ENCODE measurements at places on chromosomes 3 and 15.

DNA sequence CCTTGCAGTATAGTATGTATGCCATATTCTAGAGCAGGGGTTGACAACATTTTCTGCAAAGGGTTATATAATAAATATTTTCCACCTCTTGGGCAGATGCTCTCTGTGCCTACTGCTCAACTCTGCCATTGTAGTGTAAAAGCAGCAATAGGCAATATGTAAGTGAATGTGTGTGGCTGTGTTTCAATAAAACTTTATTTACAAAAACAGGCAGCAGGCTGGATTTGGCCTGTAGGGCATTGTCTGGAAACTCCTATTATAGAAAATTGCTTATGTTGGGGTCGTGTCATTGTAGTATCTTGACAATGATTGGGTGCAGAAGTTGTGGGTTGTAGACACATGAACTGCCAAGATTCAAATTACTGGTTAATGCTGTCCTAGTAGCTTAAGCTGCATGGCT, 153.6 kb upstream of the CNTN3 start:
- DNase-seq = no peak

DNA sequence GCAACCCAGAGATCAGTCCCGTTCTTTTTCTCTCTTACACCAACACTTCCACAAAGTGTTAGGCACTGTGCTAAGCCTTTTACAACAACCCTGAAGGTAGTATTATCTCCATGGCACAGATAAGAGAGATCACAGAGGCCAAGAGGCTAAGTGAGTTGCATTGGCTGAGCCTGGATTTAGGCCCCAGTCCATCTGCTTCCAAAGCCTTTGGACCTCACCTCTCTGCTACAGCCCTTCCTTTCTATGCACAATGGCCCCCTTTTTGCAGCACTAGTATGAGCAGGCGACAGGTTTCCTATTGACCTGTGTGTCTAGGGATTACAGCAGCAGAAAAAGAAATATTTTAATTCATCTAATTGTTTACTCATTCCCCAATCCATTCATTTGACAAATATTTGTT, 76.2 kb downstream of the CRYGS start:
- DNase-seq = no peak

- no peak for DNase-seq
Observed at GRCh38 chr15:41849861-41850260, 11.2 kb downstream of the PLA2G4B start.

- no peak for DNase-seq
Observed at GRCh38 chr3:43762451-43762850, 71.7 kb downstream of the ABHD5 start.

DNA sequence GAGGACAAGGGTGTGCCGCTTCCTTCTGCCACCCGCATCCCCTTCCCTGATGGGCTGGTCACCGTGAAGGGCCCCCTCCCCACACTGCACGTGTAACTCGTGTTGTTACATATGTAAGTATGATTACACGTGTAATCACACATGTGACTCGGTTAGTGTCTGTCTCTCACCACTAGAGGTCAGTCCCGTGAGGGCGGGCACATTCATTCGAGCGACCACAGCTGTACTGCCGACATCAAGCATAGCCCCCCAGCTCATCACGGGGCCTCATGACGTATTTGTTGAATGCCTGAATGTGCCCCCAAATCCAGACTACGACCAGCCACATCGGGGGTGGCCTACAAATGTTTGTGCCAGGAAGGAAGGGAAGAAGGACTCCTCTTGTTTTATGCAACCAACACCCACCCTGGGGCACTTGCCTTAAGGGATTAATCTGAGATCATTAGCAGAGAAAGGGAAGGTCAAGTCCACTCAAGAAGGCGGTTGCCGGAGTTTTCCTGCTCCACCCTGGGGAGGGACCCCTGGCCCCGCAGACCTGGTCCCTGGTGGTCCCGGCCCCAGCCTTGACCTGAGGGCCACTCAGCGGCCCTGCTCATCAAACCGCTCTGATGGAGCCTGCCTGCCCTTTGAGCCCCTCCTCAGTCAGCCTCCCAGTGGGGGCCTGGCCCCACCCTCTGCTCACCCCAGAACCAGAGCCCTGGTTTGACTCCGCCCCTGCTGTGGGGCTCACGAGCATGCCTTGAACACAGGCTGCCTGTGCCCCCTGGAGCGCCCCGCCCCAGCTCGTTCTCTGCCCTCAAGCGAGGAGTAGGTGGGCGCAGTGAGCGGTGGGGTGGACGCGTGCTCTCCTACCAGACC, 52.8 kb downstream of the RGMA start:
- DNase-seq = no peak

DNA sequence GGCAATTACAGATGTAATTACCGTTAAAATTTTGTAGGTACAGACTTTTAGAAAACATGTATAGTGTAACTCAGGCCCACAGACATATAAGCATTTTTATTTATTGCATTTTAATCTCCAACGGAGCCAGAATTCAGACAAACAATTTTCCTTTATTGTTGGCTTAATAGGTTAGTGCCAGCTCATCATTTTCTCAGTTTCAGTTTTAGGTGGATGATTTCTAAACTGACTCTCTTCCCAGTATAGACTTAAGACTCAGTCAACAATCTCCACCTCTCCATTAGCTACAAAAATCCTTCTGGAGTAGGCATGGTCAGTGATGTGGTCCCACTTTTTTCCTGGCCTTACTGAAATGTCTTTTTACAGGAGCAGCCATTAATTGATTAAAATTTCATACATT, 994.6 kb downstream of the TBL1XR1 start:
- no peak for DNase-seq

DNA sequence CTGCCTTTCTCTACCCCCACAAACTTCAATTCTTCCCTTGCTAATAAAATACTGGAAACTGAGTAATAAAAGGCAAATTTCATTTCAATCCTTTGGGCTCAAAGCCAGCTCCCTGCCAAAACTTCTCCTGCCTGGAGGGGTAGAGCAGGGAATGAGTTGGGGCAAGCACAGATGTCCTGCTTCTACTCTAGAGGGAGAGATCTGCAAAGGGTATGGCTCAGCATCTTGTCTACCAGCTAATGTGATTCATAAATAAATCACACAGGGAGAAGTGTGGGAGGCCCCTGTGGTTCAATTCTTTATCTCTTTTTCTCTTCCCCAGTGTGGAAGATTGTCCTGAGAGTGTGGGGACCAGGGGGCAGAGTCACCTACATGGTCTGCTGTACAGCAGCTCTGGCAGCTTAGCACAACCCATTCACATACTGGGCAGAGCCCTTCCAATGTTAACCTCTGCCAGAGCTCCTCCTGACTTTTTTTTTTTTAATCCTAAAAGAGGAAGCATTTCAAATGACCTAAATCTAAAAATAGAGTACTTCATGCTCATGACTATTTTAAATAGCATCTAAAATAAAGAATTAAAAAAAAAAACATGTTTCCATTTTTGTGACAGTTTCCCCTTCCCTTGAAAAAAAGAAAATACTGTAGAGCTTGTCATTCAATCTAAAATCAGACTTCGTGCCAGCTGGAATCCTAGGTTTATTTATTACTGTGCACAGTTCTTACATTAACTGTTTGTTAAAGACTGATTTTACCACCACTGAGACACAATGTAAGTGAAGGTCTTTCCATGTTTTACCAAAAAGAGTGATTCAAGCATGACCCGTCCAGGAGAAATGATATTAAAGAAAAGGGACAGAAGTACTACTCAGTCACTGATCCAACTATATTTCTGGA, 1083.7 kb upstream of the CFAP20DC start:
- no peak for DNase-seq

GRCh38 chr3:56780936-56781335, 20.8 kb downstream of the ARHGEF3 start:
- no peak for DNase-seq

GRCh38 chr3:30320392-30320791, 286.0 kb upstream of the TGFBR2 start:
- no peak for DNase-seq

DNA sequence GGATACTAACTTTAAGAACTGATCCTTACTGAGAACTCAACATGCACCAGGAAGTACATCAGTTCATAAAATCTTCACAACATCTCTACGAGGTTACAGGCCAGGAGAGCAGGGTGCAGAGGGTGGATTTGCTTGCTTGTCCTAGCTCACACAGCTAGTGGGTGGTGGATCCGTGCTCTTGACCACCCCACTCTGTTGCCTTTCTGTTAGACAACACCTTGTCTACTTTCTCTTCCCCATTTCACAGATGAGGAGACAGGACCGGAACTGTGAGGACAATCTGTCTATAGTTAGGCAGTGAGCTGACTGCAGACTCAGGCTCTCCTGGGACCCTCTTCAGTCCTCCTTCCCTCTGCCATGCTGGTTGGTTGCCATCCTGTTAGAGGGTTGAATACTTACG, 221.7 kb upstream of the TLE3 start:
- DNase-seq = no peak

DNA sequence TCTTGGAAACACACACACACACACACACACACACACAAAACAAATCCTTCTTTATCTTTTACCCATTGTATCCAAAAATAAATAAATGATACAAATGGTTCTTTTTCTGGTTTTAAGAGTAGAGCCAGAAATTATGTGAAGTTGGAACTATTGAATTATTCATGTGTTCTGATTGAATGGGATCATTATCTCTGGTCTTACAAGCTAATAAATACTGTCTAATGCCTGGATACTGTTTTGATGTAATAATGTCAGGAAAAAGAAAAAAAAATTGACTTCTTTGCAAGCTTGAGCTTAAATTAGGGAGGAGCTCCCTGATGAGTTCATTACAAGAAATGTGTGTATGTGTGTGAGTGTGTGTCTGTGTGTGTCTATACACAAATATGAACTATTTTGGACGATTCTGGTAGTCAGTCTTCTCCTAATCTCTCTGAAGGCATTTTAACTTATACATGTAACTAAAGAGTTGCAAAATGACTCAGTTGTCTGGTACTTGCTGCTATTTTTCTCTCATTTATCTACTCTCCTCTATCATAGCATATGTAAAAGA, 507.2 kb upstream of the AGTR1 start:
- DNase-seq = no peak

Measured in cortex of kidney (tissue), 1 donor.